Right lobe of liver (tissue), 6 donors: ENCODE measurements at places on chromosomes 1 and 21. TPM values are rescaled to one million over a fixed set of nuclear protein-coding genes. Genes with fewer than 3 reads are reported as not detected.

TRIM58 gene
- total RNA-seq, result 2.1 TPM

- peak; percentile 44 for DNase-seq
These were observed 77.4 kb downstream of the DESI2 start for GRCh38 chr1:244730153-244730933.

NHLH1 gene
- total RNA-seq, result 0.12 TPM

BTBD8 gene
- total RNA-seq, result 1.9 TPM

DNA sequence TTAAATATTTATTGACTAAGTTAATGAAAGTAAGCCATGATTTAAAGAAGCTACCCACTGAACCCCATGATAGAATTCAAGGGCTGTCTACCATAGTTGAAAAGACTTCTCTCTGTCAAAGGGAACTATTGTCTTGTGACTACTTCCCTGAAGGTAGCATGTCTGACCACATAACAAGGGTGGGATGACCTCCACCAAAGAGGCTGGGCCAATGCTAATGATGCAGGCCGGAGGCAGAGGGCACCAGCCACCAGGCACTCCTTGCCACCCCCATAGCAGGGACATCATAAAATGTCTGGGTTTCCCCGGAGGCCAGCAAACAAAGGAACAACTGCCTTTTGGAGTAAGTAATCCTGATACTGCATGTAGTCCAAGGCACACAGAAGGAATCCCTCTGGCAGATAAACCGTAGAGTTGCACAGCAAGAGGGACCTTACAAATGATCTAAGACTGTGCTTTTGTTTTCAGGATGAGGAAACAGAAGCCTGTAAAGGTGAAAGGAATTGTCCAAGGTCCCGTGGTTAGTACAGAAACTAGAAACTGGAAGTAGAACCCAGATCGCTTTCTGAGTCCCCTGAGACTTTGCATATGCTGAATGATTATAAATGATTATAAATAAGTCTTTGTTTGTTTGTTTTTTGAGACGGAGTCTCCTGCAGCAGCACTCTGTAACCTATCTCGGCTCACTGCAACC is 33.5 kb upstream of the ITPKB start:
- DNase-seq, result no peak

TRIM45 gene
- 0.31 TPM for total RNA-seq

RXFP4 gene
- not detected for total RNA-seq
